Left ventricle myocardium superior (tissue), 1 donor: ENCODE measurements at places on chromosomes 2 and 18.

GRCh38 chr2:167005096-167005495, 116.8 kb downstream of the XIRP2 start:
- no peak for DNase-seq

DNA sequence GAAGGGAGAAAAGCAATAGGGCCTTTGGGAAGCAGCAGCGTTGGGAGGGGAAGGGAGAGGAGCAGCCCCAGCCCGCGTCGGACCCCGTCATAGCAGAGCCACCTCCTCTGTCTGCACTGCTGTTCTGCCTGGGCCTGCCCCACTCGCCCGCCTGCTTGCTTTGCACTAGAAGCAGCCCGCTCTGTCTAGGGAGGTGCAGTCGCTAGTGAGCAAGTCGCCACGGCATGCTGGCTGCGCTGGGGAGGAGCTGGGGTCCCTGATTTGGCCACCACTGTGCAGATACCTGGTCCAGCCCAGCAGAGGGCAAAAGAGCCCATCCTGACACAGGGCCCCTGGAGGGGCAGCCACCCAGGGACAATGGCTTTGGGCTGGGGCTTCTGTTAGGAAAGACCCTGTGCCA, 8.0 kb upstream of the TMEM214 start:
- no peak for DNase-seq

DNA sequence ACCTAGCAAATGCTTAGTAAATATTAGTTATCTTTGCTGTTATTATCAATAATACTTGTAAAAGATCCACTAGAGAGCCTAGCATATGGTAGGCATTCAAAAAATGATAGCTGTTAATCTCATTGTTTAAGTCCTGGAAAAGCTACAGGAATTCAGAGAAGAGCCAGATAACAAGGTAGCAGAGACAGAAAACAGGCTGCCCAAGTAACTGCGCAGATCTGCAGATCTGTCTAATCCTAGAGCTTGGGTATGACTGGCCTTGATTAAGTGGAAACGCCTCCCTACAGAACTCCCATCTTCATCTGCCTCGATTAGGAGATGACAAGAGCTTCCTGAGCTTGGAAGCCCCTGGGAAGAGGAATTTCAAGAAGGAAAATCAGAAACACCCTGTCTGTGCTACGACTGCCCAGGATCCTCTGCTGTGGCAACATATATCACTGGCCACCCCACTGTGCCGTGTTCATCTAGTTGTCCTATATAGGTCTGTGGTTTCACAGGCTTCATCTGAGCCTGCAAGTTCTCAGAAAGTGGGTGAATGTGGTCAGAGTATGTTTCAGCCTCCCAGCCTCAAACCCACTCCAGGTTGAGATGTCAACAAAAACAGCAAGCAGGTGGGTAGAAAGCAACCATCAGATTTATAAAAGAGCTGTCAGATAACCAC, 151.5 kb upstream of the PKDCC start:
- no peak for DNase-seq

- DNase-seq, result no peak
Measured at GRCh38 chr18:27121108-27121507, 64.0 kb downstream of the CHST9 start.

GRCh38 chr18:13629841-13630715, 96.3 kb downstream of the FAM210A start:
- DNase-seq, result no peak

GRCh38 chr2:60821587-60822302, 59.6 kb upstream of the REL start:
- DNase-seq, result no peak

DNA sequence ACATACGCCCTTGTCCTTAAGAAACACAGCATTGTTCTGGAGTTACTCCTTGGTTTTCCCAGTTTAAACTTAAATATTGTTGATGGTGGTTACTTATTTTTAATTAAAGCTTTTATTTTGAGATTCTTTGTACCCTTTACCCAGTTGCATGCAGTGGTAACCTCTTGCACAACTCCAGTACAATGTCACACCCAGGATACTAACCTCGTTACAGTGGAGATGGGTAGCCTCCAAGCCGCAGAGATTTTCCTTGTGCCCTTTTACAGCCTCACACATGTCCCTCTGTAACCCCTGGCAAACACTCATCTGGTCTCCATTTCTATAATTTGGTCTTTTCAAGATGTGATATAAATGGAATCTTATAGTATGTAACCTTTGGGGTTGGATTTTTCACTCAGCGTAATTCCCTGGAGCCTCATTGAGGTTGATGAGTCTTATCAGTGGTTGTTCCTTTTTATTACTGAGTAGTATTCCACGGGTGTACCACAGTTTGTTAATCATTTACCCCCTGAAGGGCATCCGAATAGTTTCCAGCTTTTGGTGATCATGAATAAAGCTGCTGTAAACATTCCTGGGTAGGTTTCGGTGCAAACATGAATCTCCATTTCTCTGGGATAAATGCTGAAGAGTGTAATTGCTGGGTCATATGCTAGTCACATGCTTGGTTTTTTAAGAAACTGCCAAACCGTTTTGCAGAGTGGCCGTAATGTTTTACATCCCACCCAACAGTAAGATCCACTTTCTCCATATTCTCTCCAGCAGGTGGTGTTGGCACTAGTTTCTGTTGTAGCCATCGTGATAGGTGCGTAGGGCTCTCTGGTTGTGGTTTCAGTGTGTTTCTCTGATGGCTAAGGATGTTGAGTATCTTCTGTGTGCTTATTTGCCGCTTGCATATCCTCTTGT, 68.6 kb downstream of the DGKD start:
- DNase-seq, result no peak

GRCh38 chr2:234772733-234773060, 179.1 kb upstream of the SH3BP4 start:
- DNase-seq, result no peak

DNA sequence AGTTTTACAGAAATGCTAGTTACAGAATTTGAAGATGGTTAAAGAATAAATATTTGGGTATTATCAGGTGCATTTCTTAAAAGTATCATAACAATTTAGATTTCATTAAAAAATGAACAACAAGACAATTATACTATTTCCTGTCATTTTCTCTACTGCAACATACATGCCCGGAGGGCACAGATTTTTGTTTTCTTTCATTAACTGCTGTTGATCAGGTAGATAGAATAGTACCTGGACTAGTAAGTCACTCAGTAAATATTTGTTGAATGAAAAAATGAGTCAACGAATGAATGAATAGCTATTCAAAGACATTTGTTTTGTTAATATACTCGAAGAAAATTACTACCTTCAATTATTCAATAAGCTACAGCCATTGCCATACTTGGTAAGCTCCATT, 531.2 kb upstream of the VRK2 start:
- DNase-seq, result no peak

GRCh38 chr2:54161660-54162424, 46.4 kb downstream of the ACYP2 start:
- no peak for DNase-seq

DNA sequence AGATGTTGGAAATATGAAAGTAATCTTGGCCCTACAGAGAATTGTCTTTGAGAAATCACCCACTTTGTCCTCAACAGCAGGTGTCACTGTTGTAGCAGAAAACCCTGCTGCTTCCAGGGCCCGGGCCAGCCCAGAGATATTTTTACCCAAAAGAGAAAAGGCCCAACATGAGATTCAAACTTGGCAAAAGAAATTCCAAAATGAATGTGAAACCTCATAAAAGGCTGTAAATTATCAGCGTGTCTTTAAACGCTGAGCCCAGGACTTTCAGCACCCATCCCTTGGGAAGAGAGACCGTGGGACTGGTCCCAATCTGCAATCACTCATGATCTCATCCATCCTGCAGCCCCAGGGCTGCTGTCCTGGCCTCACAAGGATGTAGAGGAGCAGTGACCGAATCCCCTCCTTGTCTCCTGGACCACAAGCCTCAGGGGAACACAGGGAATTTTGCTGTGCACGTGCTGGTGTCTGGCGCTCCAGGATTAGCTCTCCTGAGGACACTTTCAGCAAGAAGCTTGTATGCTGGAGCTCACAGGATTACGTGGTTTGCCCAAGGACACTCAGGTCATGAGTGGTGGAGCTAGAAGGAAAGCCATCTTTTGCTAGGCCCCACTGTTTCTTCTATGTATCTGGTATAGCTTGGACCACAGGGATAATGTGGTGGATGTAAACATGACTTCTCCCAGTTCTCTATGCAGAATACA, 202.1 kb downstream of the RNF144A start:
- DNase-seq, result peak; percentile 35

DNA sequence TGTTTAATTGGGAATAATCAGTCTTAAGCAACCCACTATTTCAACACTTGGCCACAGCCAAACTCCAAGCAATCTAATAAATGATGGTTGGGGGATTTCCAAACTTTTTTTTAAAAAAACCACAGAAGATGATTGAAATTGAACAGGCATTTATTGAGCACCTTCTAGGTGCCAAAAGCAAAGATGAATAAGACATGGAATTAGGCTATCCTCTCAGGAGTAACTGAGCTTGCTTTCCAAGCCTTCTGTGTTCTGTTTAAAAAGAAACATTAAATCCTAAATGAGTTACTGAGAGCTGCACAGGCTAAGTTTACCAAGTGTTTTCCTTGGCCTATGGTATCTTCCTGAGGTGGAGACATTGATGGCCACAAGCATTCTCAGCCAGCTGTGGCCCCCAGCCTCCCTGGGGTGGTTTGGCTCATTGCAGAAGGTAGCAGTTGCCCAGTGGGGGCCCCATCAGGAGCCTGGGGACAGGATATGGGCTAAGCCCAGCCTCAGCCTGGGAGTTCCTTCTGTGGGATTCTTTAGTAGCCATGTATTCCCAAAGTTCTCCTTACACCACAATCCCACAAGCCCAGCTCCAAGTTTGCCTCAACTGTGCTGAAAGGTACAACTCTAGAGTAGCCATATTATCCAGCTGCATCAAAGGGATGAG, 174.3 kb downstream of the C1D start:
- no peak for DNase-seq

DNA sequence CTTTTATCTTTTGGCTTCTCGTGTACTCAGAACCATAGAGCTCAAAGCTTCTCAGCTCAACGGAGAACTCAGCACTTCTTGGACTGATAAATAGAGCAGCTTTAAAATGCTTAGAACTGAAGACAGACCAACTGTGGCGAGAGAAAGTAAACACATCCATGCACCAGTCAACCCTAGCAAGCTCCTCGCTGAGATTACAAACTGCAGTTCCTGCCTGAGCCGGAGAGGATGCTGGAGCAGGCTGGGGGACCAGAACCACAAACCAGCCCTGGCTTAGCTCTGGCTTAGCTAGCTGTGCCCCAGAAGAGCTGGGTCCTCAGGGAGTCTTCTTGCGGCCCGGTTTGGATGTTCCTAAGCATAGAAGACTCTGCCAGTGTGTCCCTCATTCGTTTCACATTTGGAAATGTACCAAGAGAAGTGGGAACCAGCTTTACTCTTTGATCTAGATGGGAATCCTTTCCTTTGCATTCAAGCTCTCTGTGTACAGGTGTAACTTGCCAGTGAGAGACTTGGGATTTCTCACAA, 5.6 kb downstream of the PAX8 start:
- no peak for DNase-seq

- no peak for DNase-seq
Measured at GRCh38 chr2:209094221-209094620, 329.6 kb upstream of the MAP2 start.

DNA sequence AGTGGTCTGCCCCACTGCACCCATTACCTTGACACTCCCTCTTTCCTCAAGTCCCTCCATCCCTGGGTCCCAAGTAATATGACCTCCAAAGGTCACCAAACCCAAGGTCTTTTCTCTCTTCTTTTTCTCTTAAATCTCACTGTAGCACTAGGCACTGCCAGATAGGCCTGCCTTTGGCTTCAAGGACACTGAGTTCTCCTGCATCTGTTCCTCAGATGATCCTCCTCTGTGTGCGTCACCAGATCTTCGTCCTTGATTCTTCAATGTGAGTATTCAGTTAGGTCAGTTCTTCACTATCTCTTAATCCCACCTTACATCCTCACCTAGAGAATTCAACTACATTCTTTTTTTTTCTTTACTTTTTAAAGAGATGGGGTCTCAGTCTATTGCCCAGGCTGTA, 249.2 kb downstream of the NBAS start:
- DNase-seq, result no peak

DNA sequence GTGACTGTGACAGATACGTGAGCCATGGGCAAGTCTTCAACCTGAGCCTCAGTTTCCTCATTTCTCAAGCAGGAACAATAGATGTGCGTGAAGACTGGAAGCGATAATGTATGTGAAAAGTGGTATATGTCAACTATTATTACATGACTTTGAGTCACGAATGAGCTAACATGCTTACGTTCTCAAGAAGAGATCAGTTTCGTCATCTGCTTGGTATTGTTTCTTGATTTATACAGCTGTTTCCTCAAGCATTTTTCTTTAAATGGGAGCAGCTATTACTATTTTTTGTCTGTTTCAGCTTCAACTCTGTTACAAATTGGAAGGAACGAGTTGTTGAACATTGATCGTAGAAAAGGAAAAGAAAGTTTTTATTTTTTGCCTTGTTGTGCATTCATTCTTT, 48.5 kb upstream of the THOC1 start:
- DNase-seq, result no peak

DNA sequence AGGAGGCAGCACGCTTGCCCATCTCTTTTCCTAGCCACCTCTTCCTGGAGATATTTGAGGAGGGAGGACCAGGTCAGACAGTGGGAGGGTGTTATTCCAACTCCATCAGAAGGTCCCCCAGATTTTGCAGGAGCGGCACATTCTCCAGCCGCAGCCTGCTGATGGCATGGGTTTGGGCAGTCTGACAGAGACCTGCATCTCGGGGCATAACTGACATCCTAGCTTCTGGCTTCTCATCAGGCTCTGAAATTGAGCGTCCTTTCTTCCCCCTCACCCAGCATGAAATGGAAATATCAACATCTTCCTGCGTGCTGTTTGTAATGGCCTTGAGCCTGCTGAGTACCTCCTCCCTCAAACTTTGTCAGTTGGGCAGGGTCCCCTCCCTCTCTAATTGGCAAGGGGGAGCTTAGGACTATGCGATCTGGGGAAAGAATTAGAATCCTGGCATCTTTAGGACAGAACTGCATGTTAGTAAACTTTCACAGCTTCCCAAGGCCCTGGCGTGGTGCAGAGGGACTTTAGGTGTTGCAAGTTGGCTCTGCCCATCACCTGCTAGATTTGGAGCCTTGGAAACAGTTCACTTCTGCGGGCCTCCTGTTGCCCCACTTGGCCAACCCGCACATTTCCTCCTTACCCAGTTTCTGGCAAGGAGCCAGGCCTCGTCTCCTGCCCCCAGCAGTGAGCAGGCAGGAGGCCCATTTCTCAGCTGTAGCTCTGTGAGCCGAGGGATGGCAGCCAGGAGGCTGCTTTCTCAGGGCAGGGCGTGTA, 2.2 kb downstream of the ITM2C start:
- DNase-seq, result no peak

GRCh38 chr2:60502144-60502543, 51.3 kb downstream of the BCL11A start:
- no peak for DNase-seq

- no peak for DNase-seq
Measured at GRCh38 chr2:32743480-32744236, 115.8 kb downstream of the TTC27 start.

GRCh38 chr2:111049792-111050640, 70.7 kb upstream of the BCL2L11 start:
- DNase-seq, result no peak

DNA sequence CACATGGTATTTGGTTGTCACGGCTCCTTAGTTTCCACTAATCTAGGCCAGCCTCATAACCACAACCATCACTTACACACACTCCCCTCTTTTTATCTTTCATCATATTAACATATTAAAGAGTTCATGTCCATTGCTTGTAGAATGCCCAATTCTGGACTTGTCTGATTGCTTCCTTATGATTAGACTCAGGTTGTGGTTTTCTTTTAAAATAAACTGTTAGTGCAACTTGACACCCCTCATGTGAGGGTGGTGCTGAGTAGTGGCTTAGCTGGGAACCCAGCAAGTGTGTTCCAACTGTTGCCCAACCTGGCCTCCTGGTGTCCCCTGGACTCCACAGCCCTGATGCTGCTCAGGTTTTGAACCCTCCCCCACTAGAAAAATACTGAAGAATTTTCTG, 20.1 kb upstream of the CD207 start:
- no peak for DNase-seq
